Activated CD4-positive, alpha-beta T cell treated with anti-CD3 and anti-CD28 coated beads, Interleukin-2, amount 50 U/mL, for 24 hours (primary cell): ENCODE measurements at places on chromosomes 4 and X.

DNA sequence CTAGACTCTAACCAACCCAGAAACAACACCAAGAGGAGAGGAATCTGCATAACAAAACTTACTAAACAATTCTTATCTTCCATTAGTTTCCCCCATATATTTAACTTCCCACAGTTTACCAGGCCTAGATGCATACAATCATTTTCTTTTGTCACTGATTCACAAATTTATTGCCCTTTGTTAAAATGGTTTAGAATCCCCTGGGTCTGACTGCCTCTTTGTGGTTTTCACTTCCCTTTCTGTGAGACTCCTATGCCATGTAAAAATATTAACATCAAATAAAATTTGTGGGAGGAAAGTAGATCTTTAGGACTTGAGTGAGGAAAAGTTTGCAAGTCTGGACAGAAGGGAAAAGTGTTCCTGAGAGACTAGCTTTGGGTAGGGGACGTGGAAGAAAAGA is 393.8 kb upstream of the CNKSR2 start:
- DNase-seq: no peak

GRCh38 chr4:81676537-81676936 is 204.8 kb upstream of the RASGEF1B start:
- DNase-seq: no peak

- no peak for DNase-seq
Measured at GRCh38 chr4:534576-535151, 35.7 kb downstream of the PIGG start.

DNA sequence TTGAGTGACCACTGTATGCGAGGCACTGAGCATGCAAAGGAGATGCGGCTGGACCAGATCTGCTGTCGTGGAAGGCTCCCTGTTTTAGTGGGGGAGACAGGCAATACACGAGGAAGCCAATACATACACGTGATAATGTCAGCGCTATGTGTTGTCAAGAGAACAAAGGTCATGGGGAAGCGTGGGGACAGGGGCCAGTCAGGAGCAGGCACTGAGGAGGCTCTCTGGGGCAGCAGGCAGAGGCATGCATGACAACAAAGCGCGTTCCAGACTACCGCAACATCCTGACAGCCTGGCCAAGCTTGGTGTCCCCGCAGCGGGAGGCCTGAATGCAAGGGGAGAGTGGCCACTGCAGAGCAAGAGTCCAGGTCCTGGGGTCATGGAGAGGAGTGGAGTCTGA is 61.9 kb downstream of the DCTD start:
- no peak for DNase-seq

- DNase-seq: no peak
Measured at GRCh38 chr4:70637239-70637913, 8.8 kb downstream of the ENAM start.

DNA sequence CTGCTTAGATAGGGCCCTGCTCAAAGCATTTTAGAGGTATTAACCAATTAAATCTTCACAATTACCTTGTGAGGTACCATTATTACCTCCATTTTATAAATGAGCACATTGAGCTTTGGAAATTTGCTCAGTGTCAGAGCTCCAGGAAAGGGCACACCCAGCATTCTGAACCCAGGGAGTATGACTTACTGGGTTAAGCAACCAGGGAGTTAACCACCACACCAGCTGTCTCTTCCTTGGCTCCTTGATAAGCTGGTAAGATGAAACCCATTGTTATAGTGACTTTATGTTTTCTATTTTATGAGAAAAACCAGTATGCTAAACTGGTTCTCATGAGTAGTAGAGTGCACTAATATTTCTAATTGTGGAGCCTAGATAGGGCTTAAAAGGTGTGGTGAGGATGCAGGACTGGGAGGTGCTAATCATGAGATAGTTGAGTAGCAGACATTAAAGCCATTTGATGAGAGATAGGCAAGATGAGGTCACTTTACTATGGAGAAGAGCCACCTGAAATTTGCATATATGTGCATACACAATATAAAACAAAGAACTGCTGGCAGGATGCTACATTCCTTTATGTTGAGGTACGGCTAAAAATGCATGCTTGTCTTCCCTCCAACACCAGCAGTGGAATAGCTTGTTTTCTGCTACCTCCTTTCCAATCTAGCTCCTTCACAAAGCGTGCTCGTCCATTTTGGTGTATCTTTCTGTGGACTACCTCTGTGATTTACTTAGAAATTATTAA is 556.1 kb downstream of the SPRY1 start:
- no peak for DNase-seq

DNA sequence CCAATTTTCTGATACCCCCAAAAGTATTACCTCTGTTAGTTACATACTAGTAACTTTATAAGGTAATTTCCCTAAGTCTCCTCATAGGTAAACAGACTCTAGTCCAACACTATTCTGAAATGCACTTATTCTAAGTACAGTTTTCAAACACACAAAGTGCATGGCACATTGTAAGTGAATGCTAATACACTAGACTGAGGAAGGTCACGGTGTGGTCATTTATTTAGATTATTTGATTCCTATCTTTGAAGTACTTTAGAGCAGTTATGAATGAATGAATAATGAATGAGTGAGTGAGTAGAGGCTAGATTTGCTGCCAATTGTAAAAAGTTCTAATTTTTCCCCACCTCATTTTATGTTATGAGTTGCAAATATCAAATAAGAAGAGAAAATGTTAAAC is 132.8 kb upstream of the UGT8 start:
- DNase-seq: no peak

- no peak for DNase-seq
Measured at GRCh38 chrX:17475449-17476217, 100.6 kb downstream of the NHS start.
